ENCODE measurements at places on chromosomes 4 and X.

- H3K27ac ChIP-seq = no peak overlapping the region
- H3K36me3 ChIP-seq = no peaks in the 10 kb centered on the region
- no peaks in the 10 kb centered on the region for H3K27me3 ChIP-seq
- DNase-seq = no peak
Observed at GRCh38 chr4:89904524-89904923, 9.9 kb downstream of the MMRN1 start.

GRCh38 chrX:132576939-132577338 lies 88.1 kb upstream of the MBNL3 start:
- H3K4me1 ChIP-seq = no peaks in the 10 kb centered on the region
- H3K27ac ChIP-seq = no peak overlapping the region
- DNase-seq = no peak

DNA sequence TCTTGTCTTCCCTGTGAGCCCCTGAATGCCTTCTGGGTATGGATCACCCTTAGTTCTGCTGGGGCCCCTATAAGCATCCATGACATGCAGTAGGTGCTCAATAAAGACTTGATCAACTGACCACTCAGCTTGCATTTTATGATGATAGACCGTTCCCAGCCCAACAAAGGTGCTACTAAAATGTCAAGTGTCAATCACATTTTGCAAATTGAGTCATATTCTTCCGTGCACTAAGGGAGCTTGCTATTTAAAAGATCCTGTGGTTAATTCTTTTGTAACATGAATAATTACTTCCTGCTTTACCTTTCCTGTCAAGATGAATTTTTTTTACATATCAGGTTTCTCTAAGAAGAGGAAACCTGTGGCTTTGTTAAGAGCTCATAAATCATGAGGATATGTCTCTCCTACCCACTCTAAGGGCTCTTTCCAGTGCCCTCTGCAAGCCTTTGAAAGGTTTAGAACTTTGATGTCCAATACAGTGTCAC lies 47.6 kb downstream of the SH3KBP1 start:
- no peaks in the 10 kb centered on the region for H3K36me3 ChIP-seq
- no peak overlapping the region for H3K4me3 ChIP-seq
- no peak overlapping the region for H3K27ac ChIP-seq
- no peak for DNase-seq

DNA sequence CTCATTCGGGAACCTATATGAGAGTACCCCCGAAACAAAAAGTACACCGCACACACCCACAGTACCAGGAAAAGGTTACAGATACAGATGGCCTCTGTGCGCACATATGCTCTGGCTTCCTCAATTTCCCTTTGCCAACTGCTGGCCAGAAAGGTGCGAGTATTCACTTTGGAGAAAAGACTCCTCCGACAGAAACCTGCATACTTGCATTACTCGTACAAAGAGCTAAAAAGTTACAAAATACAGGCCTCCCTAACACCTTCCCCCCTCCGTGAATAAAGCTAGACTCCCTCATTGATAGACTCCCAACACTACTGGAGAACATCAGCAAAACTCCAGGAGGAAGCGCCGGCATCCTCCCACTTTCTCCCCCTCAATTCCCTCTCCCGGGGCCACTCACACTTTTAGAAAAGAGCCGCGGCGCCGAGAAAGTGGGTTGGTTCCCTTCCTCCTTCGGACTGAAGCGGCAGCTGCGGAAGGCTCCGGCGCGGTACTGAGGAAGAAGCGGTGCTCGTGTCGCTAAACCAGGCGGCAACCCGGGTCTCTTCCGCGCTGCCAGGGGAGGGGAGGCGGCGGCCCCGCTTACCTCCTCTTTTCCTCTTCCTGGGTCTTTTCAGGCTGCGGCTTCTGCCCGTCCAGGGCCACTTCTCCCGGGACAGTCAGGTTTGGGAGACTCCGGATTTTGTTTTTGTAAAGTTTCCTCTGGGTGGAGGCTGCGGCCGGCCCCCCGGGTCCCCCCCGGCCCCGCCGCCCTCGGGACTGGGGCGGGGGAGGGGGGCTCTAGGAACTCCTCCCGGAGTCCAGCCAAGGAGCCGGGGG lies 1.1 kb downstream of the FBXW7 start:
- peak overlapping the region; percentile 87 for H3K4me3 ChIP-seq
- H3K27ac ChIP-seq = peak overlapping the region; percentile 80
- no peaks in the 10 kb centered on the region for H3K27me3 ChIP-seq
- DNase-seq = no peak
- peaks cover 6% of the 10 kb centered on the region for H3K4me1 ChIP-seq

DNA sequence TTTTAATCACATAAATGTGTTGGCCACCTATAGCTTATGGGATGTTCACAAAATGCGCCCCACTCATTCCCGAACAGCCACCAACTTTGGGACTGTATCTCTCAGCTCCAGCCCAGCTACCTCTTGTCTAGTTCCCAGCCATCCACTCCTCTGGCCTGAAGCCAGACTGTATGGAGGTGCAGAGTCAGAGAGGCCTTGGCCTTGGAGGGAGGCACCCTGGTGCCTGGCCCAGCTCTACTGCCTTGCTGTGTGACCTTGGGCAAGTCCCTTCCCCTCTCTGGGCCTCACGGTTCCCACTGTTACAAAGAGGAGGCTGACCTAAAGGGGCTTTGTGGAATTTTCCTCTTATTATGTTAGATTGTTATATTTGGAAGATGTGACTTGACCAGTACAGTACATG lies 13.9 kb downstream of the MAMLD1 start:
- no peak for DNase-seq
- no peaks in the 10 kb centered on the region for H3K4me1 ChIP-seq
- no peak overlapping the region for H3K27ac ChIP-seq
- no peaks in the 10 kb centered on the region for H3K27me3 ChIP-seq
- H3K4me3 ChIP-seq = no peak overlapping the region

GRCh38 chr4:171221181-171221580 lies 592.0 kb upstream of the GALNTL6 start:
- no peaks in the 10 kb centered on the region for H3K36me3 ChIP-seq
- no peak for DNase-seq
- no peaks in the 10 kb centered on the region for H3K4me1 ChIP-seq
- H3K27ac ChIP-seq = no peak overlapping the region
- H3K4me3 ChIP-seq = no peak overlapping the region

GRCh38 chr4:16123356-16124084 lies 39.7 kb upstream of the PROM1 start:
- no peaks in the 10 kb centered on the region for H3K36me3 ChIP-seq
- H3K27ac ChIP-seq = no peak overlapping the region
- no peak for DNase-seq
- H3K4me1 ChIP-seq = no peaks in the 10 kb centered on the region
- no peak overlapping the region for H3K4me3 ChIP-seq
- no peaks in the 10 kb centered on the region for H3K27me3 ChIP-seq

DNA sequence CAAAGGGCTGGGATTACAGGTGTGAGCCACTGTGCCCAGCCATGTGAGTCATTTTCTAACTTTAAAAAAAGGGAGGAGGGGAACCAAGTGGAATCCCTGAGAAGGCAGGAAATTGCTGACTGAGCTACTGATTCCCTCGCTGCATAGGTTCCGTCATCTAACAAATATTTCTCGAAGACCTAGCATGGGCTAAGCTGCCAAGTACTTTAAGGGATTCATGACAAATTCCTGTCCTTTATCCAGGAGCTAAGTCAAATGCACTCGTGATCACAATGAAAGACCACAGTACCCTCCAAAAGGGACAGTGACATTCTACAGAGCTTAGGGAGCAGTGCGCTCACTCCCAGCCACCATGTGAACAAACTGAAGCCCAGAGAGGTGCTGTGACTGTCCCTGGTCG lies 33.2 kb upstream of the MAN2B2 start:
- H3K4me1 ChIP-seq = no peaks in the 10 kb centered on the region
- no peak for DNase-seq
- H3K36me3 ChIP-seq = no peaks in the 10 kb centered on the region
- H3K4me3 ChIP-seq = no peak overlapping the region
- peaks cover 6% of the 10 kb centered on the region for H3K27me3 ChIP-seq

GRCh38 chr4:147828331-147828905 lies 96.5 kb downstream of the ARHGAP10 start:
- H3K27ac ChIP-seq = peak overlapping the region; percentile 76
- no peaks in the 10 kb centered on the region for H3K36me3 ChIP-seq
- no peak for DNase-seq
- H3K4me3 ChIP-seq = no peak overlapping the region
- no peaks in the 10 kb centered on the region for H3K27me3 ChIP-seq

GRCh38 chrX:53332204-53332603 lies 50.8 kb upstream of the IQSEC2 start:
- H3K36me3 ChIP-seq = no peaks in the 10 kb centered on the region
- H3K27ac ChIP-seq = no peak overlapping the region
- no peak for DNase-seq
- H3K4me1 ChIP-seq = no peaks in the 10 kb centered on the region

DNA sequence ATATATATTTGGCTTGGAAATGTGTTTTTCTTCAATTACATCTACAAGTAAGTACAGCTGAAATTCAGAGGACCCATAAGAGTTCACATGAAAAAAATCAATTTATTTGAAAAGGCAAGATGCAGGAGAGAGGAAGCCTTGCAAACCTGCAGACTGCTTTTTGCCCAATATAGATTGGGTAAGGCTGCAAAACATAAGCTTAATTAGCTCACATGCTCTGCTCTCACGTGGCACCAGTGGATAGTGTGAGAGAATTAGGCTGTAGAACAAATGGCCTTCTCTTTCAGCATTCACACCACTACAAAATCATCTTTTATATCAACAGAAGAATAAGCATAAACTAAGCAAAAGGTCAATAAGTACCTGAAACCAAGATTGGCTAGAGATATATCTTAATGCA lies 26.1 kb downstream of the NUDT6 start:
- DNase-seq = no peak
- H3K36me3 ChIP-seq = no peaks in the 10 kb centered on the region
- no peak overlapping the region for H3K4me3 ChIP-seq
- no peak overlapping the region for H3K27ac ChIP-seq
- no peaks in the 10 kb centered on the region for H3K27me3 ChIP-seq
- no peaks in the 10 kb centered on the region for H3K4me1 ChIP-seq

- no peak for DNase-seq
- no peaks in the 10 kb centered on the region for H3K36me3 ChIP-seq
- no peaks in the 10 kb centered on the region for H3K4me1 ChIP-seq
- no peaks in the 10 kb centered on the region for H3K27me3 ChIP-seq
- H3K4me3 ChIP-seq = no peak overlapping the region
Observed at GRCh38 chr4:6294705-6295421, 25.2 kb downstream of the WFS1 start.

DNA sequence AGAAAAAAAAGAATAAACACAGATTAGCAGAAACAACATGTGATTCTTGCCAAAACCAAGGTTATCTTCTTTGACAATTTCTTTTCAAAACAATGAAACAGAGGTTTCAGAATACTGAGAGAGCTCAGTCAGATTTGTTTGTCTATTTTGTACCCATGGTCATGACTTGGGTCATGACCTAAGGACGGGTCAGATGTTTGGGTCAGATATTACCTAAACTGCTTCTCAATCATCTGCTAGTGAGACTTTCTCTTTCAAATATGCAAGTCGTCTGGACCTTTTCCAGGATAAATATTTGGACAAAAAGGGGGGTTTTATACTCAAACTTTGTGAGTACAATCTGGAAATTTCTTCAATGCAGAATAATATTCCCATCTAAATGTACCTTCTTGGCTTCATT lies 148.3 kb upstream of the USP38 start:
- H3K4me3 ChIP-seq = no peak overlapping the region
- no peak for DNase-seq
- no peak overlapping the region for H3K27ac ChIP-seq
- no peaks in the 10 kb centered on the region for H3K36me3 ChIP-seq

- no peaks in the 10 kb centered on the region for H3K4me1 ChIP-seq
- H3K27ac ChIP-seq = no peak overlapping the region
- H3K36me3 ChIP-seq = no peaks in the 10 kb centered on the region
- DNase-seq = no peak
- H3K27me3 ChIP-seq = no peaks in the 10 kb centered on the region
- H3K4me3 ChIP-seq = no peak overlapping the region
Observed at GRCh38 chrX:109954333-109954732, 48.6 kb upstream of the TMEM164 start.

GRCh38 chr4:91957963-91958362 lies 345.8 kb upstream of the GRID2 start:
- H3K4me3 ChIP-seq = no peak overlapping the region
- no peaks in the 10 kb centered on the region for H3K27me3 ChIP-seq
- no peaks in the 10 kb centered on the region for H3K4me1 ChIP-seq
- no peak for DNase-seq

- peaks cover 10% of the 10 kb centered on the region for H3K4me1 ChIP-seq
- H3K27me3 ChIP-seq = no peaks in the 10 kb centered on the region
- H3K27ac ChIP-seq = peak overlapping the region; percentile 54
- H3K4me3 ChIP-seq = no peak overlapping the region
- H3K36me3 ChIP-seq = no peaks in the 10 kb centered on the region
Observed at GRCh38 chr4:3462321-3462789, 751 bp upstream of the DOK7 start.

GRCh38 chr4:53647547-53647946 lies 56.3 kb upstream of the LNX1 start:
- peaks cover 16% of the 10 kb centered on the region for H3K4me1 ChIP-seq
- DNase-seq = no peak
- no peaks in the 10 kb centered on the region for H3K36me3 ChIP-seq
- no peak overlapping the region for H3K4me3 ChIP-seq
- H3K27me3 ChIP-seq = no peaks in the 10 kb centered on the region
- no peak overlapping the region for H3K27ac ChIP-seq

DNA sequence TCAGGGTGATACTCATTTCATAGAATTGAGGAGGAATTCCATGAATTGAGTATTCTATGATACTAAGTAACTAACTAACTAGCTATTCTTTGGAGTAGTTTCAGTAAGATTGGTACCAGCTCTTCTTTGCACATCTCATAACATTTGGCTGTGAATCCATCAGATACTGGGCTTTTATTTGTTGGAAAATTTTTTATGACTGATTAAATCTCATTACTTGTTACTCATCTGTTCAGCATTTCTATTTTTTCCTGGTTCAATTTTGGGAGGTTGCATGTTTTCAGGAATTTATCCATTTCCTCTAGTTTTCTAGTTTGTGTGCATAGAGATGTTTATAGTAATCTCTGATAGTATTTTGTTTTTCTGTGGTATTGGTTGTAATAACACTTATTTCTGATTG lies 70.8 kb upstream of the FREM3 start:
- H3K4me3 ChIP-seq = no peak overlapping the region
- H3K27ac ChIP-seq = no peak overlapping the region
- no peak for DNase-seq
- H3K27me3 ChIP-seq = no peaks in the 10 kb centered on the region

GRCh38 chr4:77104388-77104787 lies 28.6 kb upstream of the CCNI start:
- no peaks in the 10 kb centered on the region for H3K36me3 ChIP-seq
- peak overlapping the region; percentile 63 for H3K27ac ChIP-seq
- no peaks in the 10 kb centered on the region for H3K4me1 ChIP-seq
- no peaks in the 10 kb centered on the region for H3K27me3 ChIP-seq
- no peak for DNase-seq
- H3K4me3 ChIP-seq = no peak overlapping the region

GRCh38 chrX:53290441-53291041 lies 9.2 kb upstream of the IQSEC2 start:
- no peak for DNase-seq
- no peaks in the 10 kb centered on the region for H3K36me3 ChIP-seq
- H3K27me3 ChIP-seq = no peaks in the 10 kb centered on the region
- no peak overlapping the region for H3K4me3 ChIP-seq
- peaks cover 4% of the 10 kb centered on the region for H3K4me1 ChIP-seq
